NCI-H524 treated with DMSO at 0.1 percent for 48 hours (cell line): ENCODE measurements at places on chromosomes 2 and 18.

- DNase-seq, result no peak
Observed at GRCh38 chr2:165245081-165245793, 6.0 kb downstream of the SCN2A start.

GRCh38 chr18:44862112-44862511 is 181.4 kb downstream of the SETBP1 start:
- DNase-seq, result no peak

- DNase-seq, result no peak
Observed at GRCh38 chr2:231521-232185, 32.2 kb downstream of the SH3YL1 start.

- DNase-seq, result no peak
Observed at GRCh38 chr18:63725682-63726480, 23.1 kb downstream of the SERPINB11 start.

- DNase-seq, result no peak
Observed at GRCh38 chr2:130749641-130750040, 5.7 kb upstream of the AMER3 start.

GRCh38 chr2:119846021-119846420 is 86.3 kb downstream of the PTPN4 start:
- DNase-seq, result no peak

DNA sequence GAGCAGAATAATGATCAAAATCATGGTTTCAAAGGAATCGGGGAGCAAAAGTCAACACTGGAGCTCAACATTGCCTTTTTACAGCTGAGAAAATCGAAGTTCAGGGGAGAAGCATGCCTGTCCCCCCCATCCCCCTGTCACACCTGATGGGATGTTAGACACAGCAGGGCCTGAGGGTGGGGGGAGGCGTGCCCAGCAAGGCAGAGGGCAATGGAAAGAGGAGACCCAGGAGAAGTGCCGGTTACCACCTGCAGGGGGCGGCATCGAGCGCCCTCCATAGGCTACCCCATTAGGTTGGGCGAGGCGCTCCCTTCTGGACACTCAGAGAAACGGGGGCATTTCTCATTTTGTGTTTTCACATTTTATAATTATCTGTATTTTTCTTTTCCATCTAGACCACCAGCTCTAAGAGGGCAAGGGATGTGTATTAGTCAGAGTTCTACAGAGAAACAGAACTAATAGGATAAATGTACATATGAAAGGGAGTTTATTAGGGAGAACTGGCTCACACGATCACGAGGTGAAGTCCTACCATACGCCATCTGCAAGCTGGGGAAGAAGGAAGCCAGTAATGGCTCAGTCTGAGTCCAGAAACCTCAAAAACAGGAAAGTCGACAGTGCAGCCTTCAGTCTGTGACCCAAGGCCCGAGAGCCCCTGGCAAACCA is 271.3 kb downstream of the LRATD1 start:
- no peak for DNase-seq

DNA sequence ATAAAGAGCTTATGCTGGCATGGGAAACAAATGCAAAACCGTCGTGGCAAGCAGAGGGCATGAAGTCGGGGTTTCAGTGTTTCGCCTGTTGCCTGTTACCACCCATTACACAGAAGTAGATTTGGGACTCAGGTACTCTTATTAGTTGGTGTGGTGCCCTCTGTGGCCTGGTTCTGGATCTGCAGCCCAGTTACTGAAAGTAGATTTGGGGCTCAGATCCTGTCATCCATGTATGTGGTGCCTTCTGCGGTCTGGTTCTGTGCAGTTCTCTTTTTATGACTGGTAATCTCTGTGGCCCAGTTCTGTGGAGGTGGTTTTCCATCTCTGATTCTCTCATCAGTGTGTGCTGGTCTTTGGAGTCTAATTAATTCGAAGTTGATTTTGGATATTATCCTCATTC is 45.2 kb downstream of the ADNP2 start:
- no peak for DNase-seq

- no peak for DNase-seq
Observed at GRCh38 chr2:105410554-105410953, 11.7 kb upstream of the FHL2 start.

DNA sequence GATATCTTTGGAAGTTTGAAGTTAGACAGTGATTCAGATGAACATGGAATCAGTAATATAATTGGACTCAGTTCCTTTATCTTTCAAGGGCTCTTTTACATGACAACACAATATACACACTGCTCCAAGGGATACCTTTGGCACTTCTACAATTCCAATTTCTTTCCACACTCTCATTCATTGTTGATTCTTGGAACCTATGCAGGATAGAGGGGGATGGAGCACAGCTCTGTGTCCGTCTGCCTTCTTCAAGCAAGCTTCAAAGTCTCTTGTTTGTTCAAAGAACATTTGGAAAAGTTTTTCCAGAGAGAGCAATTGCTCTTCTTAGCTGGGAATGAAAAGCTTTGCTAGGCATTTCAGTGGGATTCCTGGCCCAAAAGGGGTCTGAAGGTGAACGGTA is 276.2 kb upstream of the ZEB2 start:
- no peak for DNase-seq

DNA sequence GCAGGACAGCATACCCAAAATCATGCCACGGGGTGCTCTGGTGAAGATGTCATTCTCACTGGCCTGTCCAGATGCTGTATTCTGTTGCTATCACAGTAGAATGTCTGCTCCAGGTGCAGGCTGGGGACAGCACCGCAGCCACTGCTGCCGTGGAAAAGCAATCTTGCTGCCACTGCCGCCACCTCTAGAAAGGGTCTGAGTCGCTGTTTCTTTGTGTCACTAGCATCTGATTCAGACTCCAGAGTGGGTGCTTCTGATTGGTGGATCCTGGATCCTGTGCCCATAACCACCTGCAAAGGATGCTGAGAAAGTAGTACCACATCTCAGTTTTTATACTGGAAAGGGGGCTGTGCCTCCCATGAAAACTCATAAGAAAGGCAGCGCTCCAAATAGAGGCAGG is 45.3 kb upstream of the CTLA4 start:
- DNase-seq, result no peak

GRCh38 chr18:10681581-10682367 is 155.9 kb downstream of the NAPG start:
- no peak for DNase-seq
